ENCODE measurements at places on chromosomes 6 and 20.

DNA sequence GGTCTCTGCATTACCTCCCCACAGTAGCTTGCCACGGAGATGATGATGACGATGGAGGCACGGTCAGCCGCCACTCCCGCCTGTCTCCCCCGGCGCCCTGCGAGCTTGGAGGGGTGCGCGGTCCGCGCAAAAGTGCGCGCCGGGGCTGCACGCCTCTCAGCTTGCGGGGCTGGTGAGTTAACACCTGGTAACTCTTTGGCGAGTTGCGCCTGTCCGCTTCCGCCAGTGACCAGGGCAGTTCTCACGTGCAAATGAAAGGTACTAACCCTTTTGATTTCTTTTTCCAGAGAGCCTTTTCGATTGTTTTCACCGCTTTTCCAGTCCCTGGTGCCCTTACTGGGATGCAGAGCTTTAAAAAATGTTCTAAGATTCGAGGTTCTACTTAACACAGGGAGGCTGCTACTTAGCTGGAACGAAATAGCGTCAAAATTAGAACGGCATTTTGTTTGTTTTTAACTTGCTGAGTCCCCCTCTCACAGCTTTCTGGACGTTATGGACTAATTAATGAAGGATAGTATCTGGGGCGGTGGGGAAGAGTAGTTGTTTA, 6.2 kb downstream of the GRIK2 start:
- H3K4me3 ChIP-seq = peak overlapping the region; percentile 30
- H3K36me3 ChIP-seq = no peaks in the 10 kb centered on the region
- no peak for DNase-seq
- no peak overlapping the region for H3K27ac ChIP-seq
- peaks cover 4% of the 10 kb centered on the region for H3K27me3 ChIP-seq

- no peaks in the 10 kb centered on the region for H3K36me3 ChIP-seq
- H3K4me3 ChIP-seq = no peak overlapping the region
- DNase-seq = no peak
- no peak overlapping the region for H3K27ac ChIP-seq
These were observed 50.5 kb downstream of the HNF4A start for GRCh38 chr20:44405785-44406571.

- H3K27me3 ChIP-seq = peaks cover 4% of the 10 kb centered on the region
- H3K4me1 ChIP-seq = no peaks in the 10 kb centered on the region
- DNase-seq = no peak
- no peak overlapping the region for H3K4me3 ChIP-seq
- H3K27ac ChIP-seq = no peak overlapping the region
These were observed 7.0 kb downstream of the GRIK2 start for GRCh38 chr6:101400326-101401135.

- no peaks in the 10 kb centered on the region for H3K27me3 ChIP-seq
- no peak for DNase-seq
- H3K4me3 ChIP-seq = no peak overlapping the region
- no peaks in the 10 kb centered on the region for H3K36me3 ChIP-seq
These were observed 395.3 kb downstream of the GJA1 start for GRCh38 chr6:121830736-121831135.

DNA sequence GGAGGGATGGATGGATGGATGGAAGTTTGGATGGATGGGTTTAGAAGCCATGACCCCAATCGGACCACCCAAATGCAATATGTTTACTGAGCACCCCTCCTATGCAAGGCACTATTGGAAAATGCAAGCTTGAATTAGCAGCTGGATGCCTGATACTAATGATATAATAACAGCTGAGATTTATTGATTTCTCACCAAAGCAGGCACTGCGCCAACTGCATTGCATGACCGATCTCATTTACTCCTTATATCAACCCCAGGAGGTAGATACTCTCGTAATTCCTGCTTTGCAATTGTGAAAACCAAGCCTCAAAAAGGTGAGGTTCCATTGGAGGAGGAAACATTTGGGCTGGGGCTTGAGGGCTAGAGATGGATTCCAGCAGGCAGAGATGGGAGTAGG, 89.7 kb downstream of the KCNB1 start:
- no peaks in the 10 kb centered on the region for H3K36me3 ChIP-seq
- H3K4me1 ChIP-seq = no peaks in the 10 kb centered on the region
- no peaks in the 10 kb centered on the region for H3K27me3 ChIP-seq
- DNase-seq = no peak
- H3K27ac ChIP-seq = no peak overlapping the region

DNA sequence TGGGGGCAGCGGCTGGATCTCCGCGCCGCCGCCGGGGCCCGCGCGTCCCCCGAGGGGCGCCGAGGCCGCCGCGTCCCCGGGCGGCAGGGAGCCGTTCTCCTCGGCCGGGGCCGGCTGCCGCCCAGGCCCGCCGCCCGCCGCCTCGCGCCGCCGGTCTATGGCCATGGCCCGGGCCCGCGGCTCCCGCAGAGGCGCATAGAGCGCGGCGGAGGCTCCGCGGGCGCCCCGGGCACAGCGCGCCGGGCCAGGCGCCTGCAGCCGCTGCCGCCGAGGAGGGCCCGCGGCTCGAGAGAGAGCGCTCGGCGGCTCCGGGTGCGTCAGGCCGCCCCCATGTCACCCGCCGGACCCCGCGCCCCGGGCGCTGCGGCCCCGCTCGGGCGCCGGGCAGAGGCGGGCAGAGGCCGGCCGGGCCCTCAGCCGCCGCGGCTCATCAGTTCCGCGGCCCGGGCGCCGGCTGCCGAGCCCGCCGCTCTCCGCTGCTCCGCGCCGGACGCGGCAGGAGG, 404 bp downstream of the SLC22A23 start:
- peak overlapping the region; percentile 50 for H3K4me3 ChIP-seq
- H3K4me1 ChIP-seq = no peaks in the 10 kb centered on the region
- H3K36me3 ChIP-seq = no peaks in the 10 kb centered on the region
- no peak for DNase-seq

- H3K4me1 ChIP-seq = no peaks in the 10 kb centered on the region
- no peak for DNase-seq
- H3K4me3 ChIP-seq = no peak overlapping the region
These were observed 43.5 kb downstream of the KIF6 start for GRCh38 chr6:39681674-39682121.

GRCh38 chr6:8391934-8392333, 43.4 kb downstream of the SLC35B3 start:
- no peak overlapping the region for H3K27ac ChIP-seq
- no peak for DNase-seq
- H3K36me3 ChIP-seq = no peaks in the 10 kb centered on the region
- H3K4me3 ChIP-seq = no peak overlapping the region

DNA sequence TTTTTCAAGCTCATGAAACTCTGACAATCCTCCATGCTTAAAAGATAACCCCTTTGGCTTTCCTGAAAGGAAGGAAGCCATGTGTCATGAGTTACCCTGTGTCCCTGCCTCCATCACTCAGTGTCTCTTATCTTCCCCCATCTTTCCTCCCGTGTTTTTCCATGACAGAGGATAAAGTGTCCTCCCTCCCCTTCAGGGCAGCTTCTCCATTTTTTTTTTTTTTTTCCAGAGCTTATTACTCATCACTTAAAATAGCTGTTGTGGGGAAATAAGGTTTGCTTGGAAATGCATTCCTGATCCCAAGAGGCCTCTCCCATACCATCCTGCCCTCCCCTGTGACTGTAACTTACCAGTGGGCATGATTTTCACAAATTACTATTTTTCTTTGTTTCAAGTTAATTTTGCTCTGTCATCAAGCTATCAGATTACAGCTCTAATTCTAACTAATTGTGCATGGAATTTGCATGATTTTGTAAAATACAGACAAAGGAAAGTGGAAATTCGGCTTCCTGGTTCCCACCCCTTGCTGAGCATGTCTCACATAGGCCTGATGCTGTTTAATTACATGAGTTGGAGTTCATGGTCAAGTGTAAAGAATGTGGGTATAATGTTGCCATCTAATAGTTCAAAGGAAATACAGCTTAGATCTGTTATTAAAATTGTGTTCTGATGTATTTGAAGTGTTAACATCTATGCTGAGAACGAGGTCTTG, 614.5 kb upstream of the FLRT3 start:
- no peak for DNase-seq
- no peaks in the 10 kb centered on the region for H3K36me3 ChIP-seq
- H3K4me1 ChIP-seq = no peaks in the 10 kb centered on the region
- no peak overlapping the region for H3K4me3 ChIP-seq

GRCh38 chr6:118391086-118391485, 157.0 kb upstream of the PLN start:
- no peaks in the 10 kb centered on the region for H3K36me3 ChIP-seq
- H3K4me1 ChIP-seq = no peaks in the 10 kb centered on the region
- no peak overlapping the region for H3K4me3 ChIP-seq
- no peak for DNase-seq

- no peaks in the 10 kb centered on the region for H3K4me1 ChIP-seq
- H3K36me3 ChIP-seq = no peaks in the 10 kb centered on the region
- no peak overlapping the region for H3K4me3 ChIP-seq
These were observed 241.9 kb downstream of the ADGRB3 start for GRCh38 chr6:68876792-68877493.

GRCh38 chr6:144644776-144645175, 359.6 kb downstream of the UTRN start:
- no peak overlapping the region for H3K4me3 ChIP-seq
- DNase-seq = no peak
- H3K27me3 ChIP-seq = no peaks in the 10 kb centered on the region
- no peaks in the 10 kb centered on the region for H3K4me1 ChIP-seq
- H3K36me3 ChIP-seq = no peaks in the 10 kb centered on the region
- H3K27ac ChIP-seq = no peak overlapping the region

DNA sequence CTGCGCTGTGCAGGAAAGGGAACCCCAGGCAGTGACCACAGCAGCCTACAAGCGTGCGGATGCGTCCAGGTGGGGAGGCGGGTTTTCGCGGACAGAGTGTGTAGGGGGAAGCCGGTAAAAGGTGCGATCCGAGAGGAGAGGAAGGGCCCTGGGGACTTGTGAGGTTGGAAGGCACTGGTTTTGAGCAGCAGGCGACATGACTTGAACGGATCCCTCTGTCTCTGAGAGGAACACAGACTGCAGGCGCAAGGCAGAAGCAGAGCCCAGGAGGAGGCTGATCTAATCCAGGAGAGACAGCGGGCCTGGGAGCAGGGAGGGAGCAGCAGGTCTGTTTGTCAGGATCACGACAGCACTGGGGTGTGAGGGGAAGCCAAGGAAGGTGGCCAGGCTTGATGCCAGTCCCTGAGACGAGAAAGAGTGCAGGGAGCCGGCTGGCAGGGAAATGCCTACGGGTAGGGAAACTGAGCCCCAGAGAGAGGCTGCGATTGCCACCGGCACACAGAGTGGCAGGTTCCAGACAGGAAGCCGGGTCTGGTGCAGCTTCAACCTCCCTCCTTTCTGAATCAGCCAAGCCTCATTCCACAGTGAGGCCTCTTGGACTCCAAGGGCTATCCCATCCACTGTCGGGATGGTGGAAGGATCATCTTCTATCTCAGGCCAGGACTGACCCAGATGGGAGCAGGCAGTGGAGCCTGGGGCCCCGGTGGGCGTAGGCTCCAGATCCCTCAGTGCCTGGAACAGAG, 57.1 kb downstream of the HNF4A start:
- H3K27ac ChIP-seq = no peak overlapping the region
- H3K27me3 ChIP-seq = peaks cover 5% of the 10 kb centered on the region
- no peaks in the 10 kb centered on the region for H3K4me1 ChIP-seq

DNA sequence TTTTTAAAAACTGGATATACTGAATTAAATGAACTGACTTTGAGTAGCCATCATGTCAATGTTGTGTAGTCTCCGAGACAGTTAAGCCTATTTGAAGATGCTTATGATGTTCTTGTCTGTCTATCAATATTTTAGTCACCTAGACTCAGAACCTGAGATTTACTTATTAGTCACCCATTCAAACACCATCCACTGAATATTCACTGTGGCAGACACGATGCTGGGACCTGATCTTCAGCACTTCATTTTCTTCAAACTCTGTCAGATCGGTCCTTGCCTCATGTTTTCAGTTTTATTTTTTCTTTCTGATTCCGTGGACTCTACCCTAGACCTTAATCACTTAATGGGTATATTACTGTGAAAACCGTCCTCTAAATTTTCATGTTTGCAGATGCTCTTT, 123.7 kb upstream of the MCHR2 start:
- H3K27me3 ChIP-seq = no peaks in the 10 kb centered on the region
- H3K27ac ChIP-seq = no peak overlapping the region
- no peaks in the 10 kb centered on the region for H3K4me1 ChIP-seq
- H3K4me3 ChIP-seq = no peak overlapping the region
- no peak for DNase-seq
- H3K36me3 ChIP-seq = no peaks in the 10 kb centered on the region

- H3K27ac ChIP-seq = peak overlapping the region; percentile 97
- no peaks in the 10 kb centered on the region for H3K36me3 ChIP-seq
- H3K27me3 ChIP-seq = no peaks in the 10 kb centered on the region
- peak overlapping the region; percentile 68 for H3K4me3 ChIP-seq
- peak; percentile 93 for DNase-seq
These were observed 13.8 kb upstream of the TLDC2 start for GRCh38 chr20:36861875-36862801.

DNA sequence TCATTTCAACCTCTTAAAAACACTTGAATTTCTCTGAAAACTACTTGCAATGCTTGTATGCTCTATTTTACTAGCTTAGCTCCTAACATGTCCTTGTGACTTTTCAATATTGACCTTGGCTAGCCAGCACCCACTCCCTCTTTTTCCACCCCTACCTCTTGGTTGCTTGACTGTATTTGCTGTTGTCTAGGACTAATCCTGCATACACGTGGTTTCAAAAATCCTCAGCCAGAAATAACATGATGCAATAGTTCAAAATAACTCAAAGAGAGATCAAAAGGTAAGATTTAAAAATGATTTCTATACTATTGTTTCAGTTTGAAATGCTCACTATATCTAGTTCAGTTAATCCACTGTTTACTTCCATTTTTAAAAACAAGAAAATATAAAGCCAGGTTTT, 102.3 kb upstream of the TBX18 start:
- no peaks in the 10 kb centered on the region for H3K27me3 ChIP-seq
- no peaks in the 10 kb centered on the region for H3K4me1 ChIP-seq
- no peak overlapping the region for H3K4me3 ChIP-seq
- DNase-seq = no peak
